Stimulated activated CD8-positive, alpha-beta memory T cell treated with anti-CD3 and anti-CD28 coated beads, Interleukin-7, amount 100 ng/mL, for 1 hour (primary cell): ENCODE measurements at places on chromosomes 13 and 19.
A peak's percentile ranks its signal among the peaks of the same experiment; 100 is the strongest.

- no peak for DNase-seq
These were observed 685 bp downstream of the GMFG start for GRCh38 chr19:39335168-39335548.

GRCh38 chr19:3670796-3671679 is 29.2 kb downstream of the PIP5K1C start:
- no peak for DNase-seq

- peak; percentile 22 for DNase-seq
These were observed 637.6 kb upstream of the ARGLU1 start for GRCh38 chr13:107205318-107206104.

GRCh38 chr19:7866399-7867091 is 7.6 kb downstream of the PRR36 start:
- DNase-seq = no peak

GRCh38 chr19:12544401-12544876 is 6.8 kb downstream of the ZNF564 start:
- no peak for DNase-seq

DNA sequence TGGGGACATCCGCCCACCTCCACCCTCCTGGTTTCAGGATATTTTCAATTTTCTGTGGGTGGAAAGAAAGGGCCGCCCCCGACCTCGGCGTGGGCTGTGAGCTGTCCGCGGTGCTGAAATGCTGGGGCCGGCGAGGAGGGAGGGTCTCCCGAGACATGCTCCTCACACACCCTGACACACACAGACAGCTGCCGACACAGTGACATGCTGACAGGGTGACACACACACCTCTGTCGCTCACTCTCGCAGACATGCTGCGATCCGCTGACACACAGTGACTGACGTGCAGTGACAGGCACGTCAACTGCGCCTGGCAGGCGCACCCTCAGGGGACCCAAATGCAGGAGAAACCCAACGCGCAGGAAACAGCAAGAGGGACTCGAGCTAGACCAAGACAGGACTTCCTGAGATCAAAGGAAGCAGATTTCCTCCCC is 25.1 kb upstream of the MEIS3 start:
- DNase-seq = no peak

GRCh38 chr13:94182185-94182761 is 297.2 kb downstream of the DCT start:
- no peak for DNase-seq

GRCh38 chr13:106432636-106433035 is 102.8 kb downstream of the EFNB2 start:
- DNase-seq = no peak

DNA sequence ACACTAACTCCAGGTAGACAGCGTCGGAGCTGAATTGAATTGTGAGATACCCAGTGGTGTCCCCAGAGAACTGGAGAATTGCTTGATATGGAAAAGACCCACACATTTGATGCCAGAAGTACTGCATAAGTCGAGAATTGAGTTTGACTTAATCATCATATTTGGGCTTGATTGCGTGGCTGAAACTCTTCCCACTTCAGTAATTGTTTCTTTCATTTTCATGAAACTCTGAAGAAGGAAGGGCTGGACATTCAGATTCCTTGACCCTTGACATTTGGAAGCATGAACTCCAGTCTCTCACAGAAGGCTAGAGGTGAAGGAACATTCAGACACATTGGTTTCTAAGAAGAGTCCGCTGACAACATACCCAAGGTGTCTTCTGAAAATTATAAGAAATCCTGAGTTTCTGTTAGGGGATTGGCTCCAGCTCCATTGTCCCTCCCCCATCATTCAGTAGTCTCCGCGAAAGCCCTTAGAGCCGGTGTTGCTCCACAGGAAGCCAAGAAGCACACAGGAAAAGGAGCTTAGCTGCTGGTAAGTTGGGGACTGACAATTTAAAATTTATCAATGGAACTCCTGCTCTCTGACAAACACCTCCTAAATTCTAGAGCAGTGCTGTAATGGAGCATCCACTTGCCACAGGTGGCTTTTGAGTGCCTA is at the start of gene FPR2:
FPR2 (plus strand) TSS at position 484 of the 660 bp plus-strand sequence. CDS start 7,479 bp downstream, outside the sequence.
- no peak for DNase-seq

- no peak for DNase-seq
These were observed at the start of gene LYPD3 for GRCh38 chr19:43465468-43466120. TSS of gene LYPD3 (minus strand) at chr19:43465608. CDS start at chr19:43465571, 37 bp downstream.
